ENCODE measurements at places on chromosomes 3 and 15.

DNA sequence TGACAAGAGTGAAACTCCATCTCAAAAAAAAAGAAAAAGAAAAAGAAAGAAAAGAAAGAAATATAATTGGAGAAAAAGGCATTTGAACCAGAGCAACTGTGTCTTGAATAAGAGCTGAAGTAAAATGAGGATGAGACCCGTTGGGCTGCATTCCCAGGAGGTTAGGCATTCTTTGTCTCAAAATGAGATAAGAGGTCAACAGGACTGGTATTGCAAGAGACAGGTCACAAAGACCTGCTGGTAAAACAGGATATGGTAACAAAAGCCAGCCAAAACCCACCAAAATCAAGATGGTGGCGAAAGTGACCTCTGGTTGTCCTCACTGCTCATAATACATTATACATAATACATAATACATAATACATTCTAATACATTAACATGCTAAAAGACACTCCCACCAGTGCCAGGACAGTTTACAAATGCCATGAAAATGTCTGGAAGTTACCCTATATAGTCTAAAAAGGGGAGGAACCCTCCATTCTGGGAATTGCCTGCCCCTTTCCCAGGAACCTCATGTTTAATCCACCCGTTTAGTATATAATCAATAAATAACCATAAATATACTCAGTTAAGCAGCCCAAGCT lies 8.6 kb upstream of the TIPIN start:
- no peak for DNase-seq

GRCh38 chr15:90113166-90113565 lies 10.9 kb upstream of the IDH2 start:
- no peak for DNase-seq

- DNase-seq, result no peak
Measured at GRCh38 chr3:60504827-60505457, 746.3 kb downstream of the FHIT start.

DNA sequence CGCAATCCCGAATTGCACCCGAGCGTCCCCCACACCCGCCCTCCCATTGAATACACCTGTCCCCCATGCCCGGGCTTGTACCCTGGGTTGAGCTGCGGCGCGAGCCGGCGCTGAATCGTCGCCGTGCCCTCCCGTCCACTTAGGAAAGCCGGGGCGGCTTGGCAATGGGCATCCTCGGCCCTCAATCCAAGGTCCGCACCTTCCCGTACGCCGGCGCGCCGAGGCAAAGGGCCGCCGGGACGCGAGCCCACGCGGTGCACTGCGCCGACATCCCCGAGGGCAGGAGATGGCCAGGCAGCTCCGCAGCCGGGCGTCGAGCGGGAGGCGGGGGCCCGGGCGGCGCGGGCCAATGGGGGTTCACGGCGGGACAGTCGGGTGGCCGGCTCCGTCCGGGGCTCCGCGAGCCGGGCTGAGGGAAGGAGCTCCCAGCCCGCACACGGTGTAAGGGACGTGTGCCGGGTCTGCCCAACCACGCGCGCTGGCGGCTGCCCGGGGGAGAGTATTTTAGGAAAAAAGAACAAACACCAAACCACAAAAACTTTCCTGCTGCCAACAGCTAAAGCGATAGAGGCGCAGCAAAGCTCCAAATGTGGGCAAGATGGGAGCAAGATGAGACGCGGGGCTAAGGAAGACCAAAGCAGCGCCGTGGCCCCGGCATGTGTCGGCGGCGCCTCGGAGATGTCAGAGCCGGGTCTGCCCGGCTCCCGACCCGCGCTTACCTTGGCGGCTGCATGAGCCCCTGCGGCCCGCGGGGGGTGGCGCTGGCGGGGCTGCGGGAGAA lies 621 bp downstream of the RGMA start:
- no peak for DNase-seq

Measured in NCI-H774 (cell line).